Placental pericyte (primary cell): ENCODE measurements at places on chromosomes 4 and X. TPM values are rescaled to one million over a fixed set of nuclear protein-coding genes. Genes with fewer than 3 reads are reported as not detected.

Gene ZDHHC15
- total RNA-seq = under 0.01 TPM in 1 of 2 replicates, not detected in the other

Gene DMRTC1B
- total RNA-seq = not detected in 2 replicates

Gene WDFY3
- total RNA-seq = 53.6 and 105 TPM in 2 replicates

Gene EFHC2
- total RNA-seq = 0.29 and 0.66 TPM in 2 replicates

Gene SHOX
- total RNA-seq = not detected in 2 replicates

Gene SPANXA1
- not detected in 2 replicates for total RNA-seq

Gene CABS1
- total RNA-seq = not detected in 2 replicates

Gene GAGE2A
- not detected in 2 replicates for total RNA-seq

Gene HMX1
- total RNA-seq = not detected in 2 replicates

Gene GLRB
- 5.9 and 8.2 TPM in 2 replicates for total RNA-seq

Gene TREX2
- total RNA-seq = 0.22 and 2.4 TPM in 2 replicates

Gene PAGE2
- total RNA-seq = not detected in 2 replicates

Gene FNIP2
- total RNA-seq = 20.6 and 33.1 TPM in 2 replicates

Gene CTAG2
- 0.22 TPM in 1 of 2 replicates, not detected in the other for total RNA-seq

Gene SULT1B1
- not detected in 2 replicates for total RNA-seq

Gene H2BW2
- not detected in 2 replicates for total RNA-seq

Gene SLC25A14
- total RNA-seq = 8.3 and 11.6 TPM in 2 replicates

Gene UBA1
- total RNA-seq = 203 and 230 TPM in 2 replicates
